ENCODE measurements at places on chromosomes 3 and 15.
A peak's percentile ranks its signal among the peaks of the same experiment; 100 is the strongest.

GRCh38 chr3:55583475-55583874 is 96.4 kb upstream of the WNT5A start:
- DNase-seq = no peak

- no peak for DNase-seq
These were observed 9.7 kb downstream of the TTC23 start for GRCh38 chr15:99239545-99240198.

DNA sequence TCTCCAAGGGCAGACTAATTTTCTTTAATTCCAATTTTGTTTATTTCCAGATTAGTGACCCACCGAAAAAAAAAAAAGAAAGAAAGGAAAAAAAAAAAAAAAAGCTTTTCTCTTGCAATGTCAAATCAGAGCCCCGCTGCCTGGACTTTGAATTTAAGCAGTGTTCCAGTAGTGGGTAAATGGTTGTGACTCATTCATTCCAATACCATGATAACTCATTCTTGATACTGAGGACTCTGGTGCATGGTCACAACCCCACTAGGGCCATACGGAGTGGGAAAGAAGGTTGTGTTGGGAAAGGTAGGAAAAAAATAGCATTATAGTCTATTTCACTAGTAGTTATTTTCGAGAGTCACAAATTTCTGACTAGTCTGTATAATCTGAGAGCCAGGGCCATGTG is 59.1 kb upstream of the COL8A1 start:
- no peak for DNase-seq

DNA sequence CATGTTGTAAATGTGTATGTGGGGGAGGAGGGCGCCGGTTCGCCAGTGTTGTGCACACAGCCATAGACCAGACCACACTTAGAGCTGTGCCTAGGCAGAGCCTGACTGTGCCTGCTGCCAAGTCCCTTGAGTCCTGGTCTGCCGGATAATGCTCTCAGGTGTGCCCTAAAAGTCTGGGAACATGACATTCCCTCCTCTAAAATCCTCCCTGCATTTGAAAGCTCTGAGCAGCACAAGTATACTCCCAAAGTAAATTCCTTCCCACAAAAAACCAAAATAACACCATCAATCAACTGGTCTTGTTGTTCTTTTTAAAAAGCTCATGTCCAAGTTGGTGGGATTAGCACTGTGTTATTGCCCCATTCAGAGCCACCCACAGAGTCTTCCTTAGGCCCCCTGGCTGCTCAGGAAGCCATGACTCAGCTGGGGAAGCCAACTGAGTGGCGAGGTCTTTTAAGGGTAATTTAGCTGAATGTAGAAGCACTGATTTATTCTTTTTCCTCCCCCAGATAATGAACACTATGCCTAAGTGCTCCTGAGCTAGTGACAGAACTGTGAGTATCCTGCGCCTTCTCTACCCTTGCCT is 147.8 kb upstream of the MCTP2 start:
- no peak for DNase-seq

GRCh38 chr15:41838400-41838897 is at the start of gene PLA2G4B:
PLA2G4B (plus strand) TSS chr15:41838847; CDS start chr15:41838914, 67 bp downstream.
- DNase-seq = no peak

DNA sequence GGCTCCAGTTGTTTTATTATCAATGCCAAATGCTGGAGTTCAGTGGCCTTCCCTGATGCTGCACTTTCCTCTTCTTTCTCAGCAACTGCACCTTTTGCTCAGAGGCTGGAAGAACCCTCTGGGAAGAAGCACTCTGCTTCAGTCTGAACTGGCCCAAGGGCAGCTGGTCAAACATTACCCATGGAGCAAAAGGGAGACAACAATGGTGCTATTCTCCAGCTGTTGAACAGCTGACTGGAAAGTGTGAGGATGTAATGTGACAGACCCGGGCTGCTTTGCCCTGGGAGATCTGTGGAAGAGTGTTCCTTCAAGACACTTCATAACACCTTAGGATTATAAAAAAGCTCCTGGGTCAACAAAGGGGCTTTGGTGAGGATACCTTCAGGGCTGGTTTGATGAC is 84.9 kb downstream of the EPHB1 start:
- DNase-seq = peak; percentile 17

DNA sequence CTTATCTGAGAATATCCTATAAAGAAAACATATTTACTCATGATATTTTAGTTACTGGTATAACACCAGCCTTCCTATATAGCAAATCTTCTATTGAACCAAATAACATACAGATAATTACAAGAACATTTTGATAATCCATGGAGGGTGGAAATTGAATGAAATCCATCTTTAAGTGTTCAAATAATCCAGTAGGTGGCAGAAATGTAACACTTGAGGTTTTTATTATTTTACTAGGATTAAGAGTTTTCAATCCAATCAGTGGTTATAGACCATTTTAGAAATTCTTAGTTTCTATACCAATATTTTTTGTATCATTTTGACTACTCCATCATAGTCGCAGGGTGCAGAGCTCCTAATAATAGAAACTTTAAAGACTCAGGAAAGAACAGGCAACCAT is 101.9 kb upstream of the KCNH8 start:
- no peak for DNase-seq

DNA sequence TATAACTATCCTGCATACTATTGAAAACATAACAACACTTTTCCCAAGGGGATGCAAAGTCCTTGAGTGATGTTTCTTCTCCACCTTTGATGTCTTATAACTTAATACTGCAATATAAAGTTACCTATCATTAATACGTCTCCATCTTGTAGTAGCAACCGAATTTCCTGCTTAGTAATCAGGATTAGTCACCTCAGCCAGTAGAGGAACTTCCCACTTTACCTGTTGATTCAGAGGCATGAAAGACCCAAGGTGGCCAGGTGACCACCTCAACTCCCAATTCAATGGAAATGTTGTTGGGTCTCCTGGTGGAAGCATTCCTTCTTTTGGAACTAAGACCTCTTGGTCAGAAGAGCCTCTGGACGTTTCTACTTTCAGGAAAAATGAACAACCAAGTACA is 3.5 kb upstream of the TMCC1 start:
- DNase-seq = no peak

DNA sequence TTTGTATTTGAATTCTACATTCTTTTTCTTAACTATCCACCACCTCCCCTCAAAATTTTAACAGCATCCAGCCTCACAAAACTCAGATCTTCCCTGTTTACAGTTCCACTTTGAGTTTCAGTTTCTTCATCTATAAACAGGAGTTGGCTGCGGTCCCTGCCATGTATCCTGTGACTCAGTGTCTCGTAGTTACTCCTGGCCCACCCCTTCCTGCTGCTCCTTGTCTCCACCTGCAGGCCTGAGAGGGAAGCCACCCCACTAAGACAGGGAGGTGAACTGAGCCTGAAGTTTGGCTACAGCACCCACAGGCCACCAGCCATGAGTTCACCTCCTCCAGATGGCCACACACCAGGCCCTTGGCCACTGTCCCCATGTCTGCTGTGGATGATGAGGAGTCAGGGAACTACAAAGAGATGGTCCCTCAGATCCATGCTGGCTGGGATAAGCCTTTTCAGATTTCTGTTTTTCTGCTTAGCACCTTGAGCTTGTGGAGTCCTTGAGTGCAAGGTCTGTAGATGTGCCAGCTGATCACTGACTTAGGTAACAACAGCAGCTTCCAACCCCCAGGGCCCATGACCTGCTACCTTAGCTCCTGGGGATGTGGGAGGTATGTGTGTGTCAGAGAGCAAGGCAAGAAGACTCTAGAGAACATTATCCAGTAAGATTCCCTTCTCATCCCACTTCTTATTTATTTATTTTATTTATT is 37.5 kb downstream of the CD86 start:
- DNase-seq = no peak

GRCh38 chr15:95880630-95881029 is 449.9 kb upstream of the NR2F2 start:
- DNase-seq = no peak

All from frontal cortex (tissue), 4 donors.